Lung (tissue), 17 donors: ENCODE measurements at places on chromosomes 3 and 15.

DNA sequence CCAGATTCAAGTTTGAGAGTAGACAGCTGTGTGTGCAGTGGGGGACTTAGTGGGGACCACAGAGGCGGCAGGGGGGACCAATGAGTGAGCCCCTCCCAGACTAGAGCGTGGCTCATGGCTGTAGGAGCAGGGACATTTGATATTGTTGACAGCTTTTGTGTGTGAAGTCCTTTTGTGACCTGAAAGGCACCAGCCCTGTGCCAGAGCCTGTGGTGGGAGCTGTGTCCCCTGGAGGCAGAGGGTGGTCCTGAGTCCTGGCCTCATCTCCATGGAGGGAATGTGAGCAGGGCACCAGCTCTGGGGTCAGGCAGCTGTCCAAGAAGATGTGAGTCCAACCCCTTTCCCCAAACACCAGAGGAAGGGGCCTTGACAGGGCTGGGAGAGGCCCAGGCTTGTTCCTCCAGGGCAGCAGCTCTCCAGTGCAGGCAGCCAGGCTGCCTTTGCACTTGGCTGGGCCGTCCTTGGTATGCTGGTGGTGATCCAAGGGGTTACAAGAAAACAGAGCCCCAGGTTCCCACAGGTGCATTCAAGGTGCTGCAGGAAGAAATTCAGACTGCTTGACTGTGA lies 10.1 kb upstream of the C3orf22 start:
- H3K36me3 ChIP-seq: no peaks in the 10 kb centered on the region
- H3K27me3 ChIP-seq: no peaks in the 10 kb centered on the region
- H3K27ac ChIP-seq: no peak overlapping the region

DNA sequence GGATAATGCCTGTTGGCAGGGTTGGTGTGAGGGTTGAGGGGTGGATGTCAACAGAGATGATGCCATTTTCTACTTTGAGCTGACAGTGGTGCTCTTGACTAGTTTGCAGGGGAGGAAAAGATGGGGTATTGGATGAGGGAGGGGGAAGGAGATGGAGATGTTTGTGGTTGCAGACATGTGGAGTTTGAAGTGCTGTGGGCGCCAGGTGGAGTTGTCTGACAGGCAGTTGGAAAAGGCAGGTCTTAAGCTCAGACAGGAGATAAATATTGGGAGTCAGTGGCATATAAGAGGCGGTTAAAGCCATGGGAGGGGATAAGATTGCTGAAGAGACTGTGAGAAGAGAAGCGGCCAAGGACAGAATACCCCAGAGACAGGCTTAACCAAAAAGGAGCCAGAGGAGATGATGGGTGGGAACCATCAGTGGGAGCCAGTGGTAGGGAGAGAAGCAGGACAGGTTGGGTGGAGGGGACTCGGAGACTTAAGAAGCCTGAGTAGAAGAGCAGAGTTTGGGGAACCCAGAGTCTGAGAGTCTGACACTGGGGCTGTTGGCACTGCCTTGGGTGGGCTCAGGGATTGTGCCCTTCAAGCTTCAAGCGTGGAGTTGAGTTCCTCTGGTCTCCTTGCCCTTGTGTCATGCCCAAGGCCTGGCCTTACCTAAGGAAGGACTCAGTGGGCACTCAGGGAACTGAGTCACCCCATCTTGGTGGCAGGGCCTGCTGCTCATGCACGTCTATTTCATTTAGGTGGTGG lies 13.9 kb downstream of the COPG1 start:
- H3K4me1 ChIP-seq: no peaks in the 10 kb centered on the region
- no peak overlapping the region for H3K27ac ChIP-seq
- no peaks in the 10 kb centered on the region for H3K27me3 ChIP-seq
- DNase-seq: no peak

GRCh38 chr3:146493221-146493620 lies 23.9 kb upstream of the PLSCR2 start:
- no peaks in the 10 kb centered on the region for H3K4me1 ChIP-seq
- H3K4me3 ChIP-seq: no peak overlapping the region
- no peaks in the 10 kb centered on the region for H3K27me3 ChIP-seq
- no peaks in the 10 kb centered on the region for H3K36me3 ChIP-seq
- no peak for DNase-seq

- no peak overlapping the region for H3K27ac ChIP-seq
- no peaks in the 10 kb centered on the region for H3K36me3 ChIP-seq
- H3K4me3 ChIP-seq: no peak overlapping the region
- DNase-seq: no peak
- peaks cover 8% of the 10 kb centered on the region for H3K4me1 ChIP-seq
- peaks cover 2% of the 10 kb centered on the region for H3K27me3 ChIP-seq
Measured at GRCh38 chr15:72796210-72796514, 12.6 kb upstream of the ADPGK start.

DNA sequence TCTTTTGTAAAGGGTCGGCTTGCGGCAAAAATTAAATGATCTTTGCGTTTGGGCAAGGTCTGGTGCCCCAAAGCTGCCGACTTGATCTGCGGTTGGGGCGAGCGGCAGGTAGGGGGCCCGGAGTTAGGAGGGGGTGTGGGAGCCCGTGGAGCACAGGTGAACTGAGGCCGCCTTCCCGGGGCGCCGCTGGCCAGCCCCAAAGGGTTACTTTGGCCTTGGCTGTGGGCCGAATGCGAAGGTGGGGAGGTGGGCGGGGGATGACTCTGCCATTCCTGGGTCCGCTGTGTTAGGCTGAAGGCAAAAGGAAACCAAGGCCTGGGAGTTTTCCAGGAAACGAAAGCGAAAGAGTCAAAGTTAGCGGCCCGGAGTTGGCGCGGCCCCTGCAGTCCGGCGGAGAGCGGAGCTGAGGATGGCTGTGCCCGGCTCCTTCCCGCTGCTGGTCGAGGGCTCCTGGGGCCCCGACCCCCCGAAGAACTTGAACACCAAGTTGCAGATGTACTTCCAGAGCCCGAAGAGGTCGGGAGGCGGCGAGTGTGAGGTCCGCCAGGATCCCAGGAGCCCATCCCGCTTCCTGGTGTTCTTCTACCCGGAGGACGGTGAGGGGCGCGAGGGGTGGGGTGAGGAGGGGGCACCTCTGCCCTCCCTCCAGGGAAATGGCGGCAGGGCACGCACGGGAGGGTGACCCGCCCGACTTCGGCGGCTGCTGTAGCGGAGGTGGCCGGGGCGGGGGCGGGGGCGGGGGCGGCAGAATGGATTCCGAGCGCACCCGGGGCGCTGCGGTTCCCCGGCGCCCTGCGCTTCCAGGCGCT lies at the start of gene PARP14:
PARP14 (plus strand) TSS at position 365 of the 809 bp plus-strand sequence; CDS start at position 410, 45 bp downstream.
- H3K27me3 ChIP-seq: no peaks in the 10 kb centered on the region
- H3K4me3 ChIP-seq: peak within 1 kb of the TSS; percentile 64
- peak within 1 kb of the TSS; percentile 91 for H3K27ac ChIP-seq
- H3K36me3 ChIP-seq: no peaks in the 10 kb centered on the region
- H3K4me1 ChIP-seq: no peaks in the 10 kb centered on the region
- peak; percentile 91 for DNase-seq

GRCh38 chr3:4503050-4503449 lies 9.9 kb downstream of the ITPR1 start:
- H3K27me3 ChIP-seq: no peaks in the 10 kb centered on the region
- H3K36me3 ChIP-seq: peaks cover 2% of the 10 kb centered on the region
- DNase-seq: no peak
- H3K27ac ChIP-seq: no peak overlapping the region
- no peak overlapping the region for H3K4me3 ChIP-seq
